ENCODE measurements at places on chromosomes 3 and 15. TPM values are rescaled to one million over a fixed set of nuclear protein-coding genes. Genes with fewer than 3 reads are reported as not detected.
A peak's percentile ranks its signal among the peaks of the same experiment; 100 is the strongest.

DNA sequence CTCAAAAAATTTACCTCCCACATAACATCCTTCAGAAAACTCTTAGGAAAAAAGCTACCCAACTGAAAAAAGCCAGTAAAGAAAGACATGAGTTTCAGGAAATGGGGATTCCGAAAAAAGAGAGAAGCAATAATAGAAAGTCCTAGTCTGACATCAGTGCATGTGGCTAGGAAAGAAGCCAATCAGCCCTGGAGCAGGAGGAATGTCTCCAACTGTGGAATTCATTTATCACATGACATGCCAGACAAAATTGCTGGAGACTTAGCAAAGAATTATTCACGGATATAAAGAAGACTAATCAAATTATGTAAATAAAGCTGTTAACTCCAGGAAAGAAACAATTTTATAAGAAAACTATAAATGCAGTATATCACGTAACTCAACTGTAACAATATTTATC, 258.9 kb upstream of the RARB start:
- DNase-seq, result no peak

The UCN2 gene
- not detected for total RNA-seq

The SLC15A2 gene
- total RNA-seq, result 8.6 TPM

DNA sequence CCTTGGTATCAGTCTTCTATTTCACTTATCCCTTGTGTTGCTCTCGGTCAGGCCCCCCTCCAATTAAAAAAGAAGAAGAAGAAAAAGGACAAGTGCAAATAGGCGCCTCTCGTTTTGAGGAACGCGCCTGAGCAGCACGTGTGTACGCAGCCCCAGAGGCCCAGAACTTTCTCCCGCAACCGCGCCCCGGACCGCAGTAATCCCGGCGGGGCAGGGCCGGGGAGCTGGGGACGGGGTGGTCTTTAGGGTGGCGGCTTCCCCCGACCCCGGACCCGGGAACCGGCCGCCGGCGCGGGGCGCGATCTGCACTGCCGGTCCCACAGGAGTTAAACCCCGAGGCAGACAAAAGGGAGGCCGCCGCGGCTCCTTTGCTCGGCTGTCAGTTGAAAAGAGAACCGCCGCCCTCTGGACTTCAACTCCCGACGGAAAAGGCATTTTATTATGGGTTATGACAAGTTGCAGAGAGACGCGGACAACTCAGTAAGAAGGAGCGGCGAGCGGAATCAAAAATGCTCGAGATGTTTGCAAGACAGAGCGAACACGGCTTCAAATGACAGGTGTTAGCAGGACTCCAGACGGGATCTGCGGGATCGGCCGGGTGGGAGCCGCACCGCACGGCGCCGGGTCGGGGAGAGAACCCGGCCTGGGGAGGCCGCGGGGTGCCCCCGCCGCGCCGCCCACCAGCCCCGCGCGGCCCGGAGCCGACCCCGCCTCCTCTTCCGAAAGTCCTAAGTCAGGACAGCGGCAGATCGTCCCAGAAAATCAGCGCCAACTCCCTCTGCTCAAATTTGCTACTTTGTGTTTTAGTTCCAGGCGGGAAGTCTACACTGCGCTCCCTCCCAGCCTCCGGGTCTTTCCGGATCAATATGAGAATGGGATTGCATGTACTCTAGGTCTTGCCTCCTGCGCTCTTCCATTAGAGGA, 79.0 kb downstream of the NR2F2 start:
- no peak for DNase-seq

DNA sequence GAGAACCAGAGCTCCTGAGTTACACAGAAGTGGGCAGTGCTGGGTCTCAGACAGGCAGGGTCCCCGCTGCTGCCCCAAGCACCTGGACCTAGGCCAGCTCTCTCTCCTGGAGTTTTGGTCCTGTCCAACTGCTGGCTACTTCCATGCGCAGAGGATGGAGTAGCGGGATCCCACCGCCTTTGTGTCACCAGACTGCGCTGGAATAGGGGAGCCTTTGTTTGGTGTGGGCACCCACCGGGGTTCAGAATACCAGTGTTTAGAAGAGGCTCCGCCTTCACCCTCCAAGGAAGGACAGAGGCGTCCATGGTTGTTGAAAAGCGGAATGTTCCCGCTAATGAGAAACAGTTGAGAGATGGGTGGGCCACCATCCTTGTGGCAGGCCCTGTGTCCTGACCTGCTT, 154.4 kb downstream of the DNAJB8 start:
- DNase-seq, result no peak

- no peak for DNase-seq
These were observed 25.0 kb upstream of the SCN10A start for GRCh38 chr3:38840987-38841386.

- peak; percentile 85 for DNase-seq
These were observed 1.2 kb downstream of the TWF2 start for GRCh38 chr3:52237657-52238172.

GRCh38 chr3:115697263-115698053, 74.1 kb downstream of the GAP43 start:
- DNase-seq, result no peak

- DNase-seq, result no peak
These were observed 214.3 kb upstream of the LINGO1 start for GRCh38 chr15:77846986-77847385.

- no peak for DNase-seq
These were observed 78.2 kb downstream of the GTF2E1 start for GRCh38 chr3:120820748-120821147.

Measured in mucosa of descending colon (tissue), 3 donors.